ENCODE measurements at places on chromosomes 2 and 18.

- no peak for DNase-seq
Observed at GRCh38 chr2:233915128-233915527, 2.0 kb upstream of the TRPM8 start.

DNA sequence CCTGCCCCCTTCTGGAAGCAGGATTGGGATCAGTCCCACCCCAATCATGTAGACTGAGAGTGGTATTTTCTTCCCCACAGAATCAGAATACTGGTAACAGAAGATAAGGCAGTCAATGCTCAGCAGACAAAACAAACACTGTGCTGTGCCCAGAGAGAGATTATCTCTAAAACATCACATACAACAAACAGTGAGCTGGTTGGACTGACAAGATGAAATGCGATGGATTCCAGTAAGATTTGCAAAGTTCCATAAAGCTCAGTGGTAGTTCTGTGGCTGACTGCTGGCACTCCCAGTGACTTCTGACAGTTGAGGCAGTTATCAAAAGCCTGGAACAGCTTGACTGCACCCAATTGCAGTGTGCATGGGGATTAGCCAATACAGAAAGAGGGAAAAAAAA, 311.5 kb upstream of the MGAT5 start:
- DNase-seq, result no peak

GRCh38 chr18:32297579-32298170, 107.8 kb downstream of the MEP1B start:
- DNase-seq, result no peak

DNA sequence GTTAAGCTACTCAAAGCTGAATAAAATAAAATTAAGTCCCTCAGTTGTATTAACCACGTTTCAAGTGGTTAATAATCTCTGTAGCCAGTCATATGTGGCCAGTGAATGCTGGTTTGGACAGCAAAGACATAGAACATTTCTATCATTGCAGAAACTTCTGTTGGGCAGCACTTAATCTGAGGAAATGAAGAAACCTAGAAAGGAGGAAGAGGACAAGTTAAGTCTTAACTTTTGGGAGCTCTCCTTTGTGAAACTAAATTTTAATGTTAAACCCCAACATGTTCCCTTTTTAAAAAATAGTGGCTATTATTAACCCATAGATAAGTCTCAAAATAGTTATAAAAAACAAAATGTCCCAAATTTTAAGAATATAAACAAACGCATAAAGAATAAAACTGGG, 421.3 kb downstream of the ARHGAP15 start:
- DNase-seq, result no peak

- DNase-seq, result no peak
Observed at GRCh38 chr2:221420245-221420644, 151.9 kb downstream of the EPHA4 start.

GRCh38 chr2:18763338-18763737, 174.0 kb upstream of the NT5C1B start:
- DNase-seq, result no peak

- DNase-seq, result no peak
Observed at GRCh38 chr2:64234785-64235184, 90.6 kb upstream of the PELI1 start.

DNA sequence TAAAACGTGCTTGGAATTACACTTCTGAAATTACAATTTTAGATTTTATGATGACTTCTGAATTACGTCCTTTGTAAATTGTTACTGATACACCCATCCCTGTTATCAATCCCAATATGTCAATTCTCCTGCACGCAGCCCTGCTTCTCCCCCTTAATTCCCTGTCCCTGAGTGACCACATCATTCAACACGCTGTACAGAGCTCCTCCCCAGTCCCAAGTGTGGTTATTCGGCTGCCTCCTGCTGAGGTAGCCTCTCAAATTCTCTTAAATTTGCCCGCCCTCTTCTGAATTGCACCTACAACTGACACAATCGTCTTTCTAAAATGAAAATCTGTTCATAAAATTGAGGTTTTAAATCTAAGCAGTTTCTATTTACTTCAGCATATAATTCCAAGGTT, 10.1 kb downstream of the SERPINB8 start:
- DNase-seq, result no peak

GRCh38 chr18:274313-274712, 6.5 kb upstream of the THOC1 start:
- DNase-seq, result no peak

GRCh38 chr18:13447621-13448334, 229.2 kb downstream of the LDLRAD4 start:
- DNase-seq, result no peak

GRCh38 chr2:240624011-240624949, 1.0 kb upstream of the GPR35 start:
- DNase-seq, result peak; percentile 12

DNA sequence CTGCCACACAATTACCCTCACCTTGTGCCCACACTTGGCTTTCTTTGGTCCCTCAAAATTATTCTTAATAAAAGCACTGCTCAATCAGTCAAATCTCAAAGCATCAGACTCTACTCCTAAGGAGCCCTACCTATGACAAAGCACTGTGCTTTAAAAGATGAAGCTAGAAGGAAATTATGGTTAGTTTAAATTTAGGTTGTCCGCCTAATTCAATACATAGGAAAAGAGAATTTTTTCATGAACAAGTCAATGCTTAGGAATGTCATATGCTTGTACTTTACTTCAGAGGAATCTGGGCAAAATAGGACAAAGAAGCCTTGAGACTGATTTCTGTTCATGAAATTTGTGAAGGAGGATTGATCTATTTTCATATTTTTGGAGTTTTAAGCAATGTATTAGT, 726.4 kb upstream of the CDH2 start:
- no peak for DNase-seq

DNA sequence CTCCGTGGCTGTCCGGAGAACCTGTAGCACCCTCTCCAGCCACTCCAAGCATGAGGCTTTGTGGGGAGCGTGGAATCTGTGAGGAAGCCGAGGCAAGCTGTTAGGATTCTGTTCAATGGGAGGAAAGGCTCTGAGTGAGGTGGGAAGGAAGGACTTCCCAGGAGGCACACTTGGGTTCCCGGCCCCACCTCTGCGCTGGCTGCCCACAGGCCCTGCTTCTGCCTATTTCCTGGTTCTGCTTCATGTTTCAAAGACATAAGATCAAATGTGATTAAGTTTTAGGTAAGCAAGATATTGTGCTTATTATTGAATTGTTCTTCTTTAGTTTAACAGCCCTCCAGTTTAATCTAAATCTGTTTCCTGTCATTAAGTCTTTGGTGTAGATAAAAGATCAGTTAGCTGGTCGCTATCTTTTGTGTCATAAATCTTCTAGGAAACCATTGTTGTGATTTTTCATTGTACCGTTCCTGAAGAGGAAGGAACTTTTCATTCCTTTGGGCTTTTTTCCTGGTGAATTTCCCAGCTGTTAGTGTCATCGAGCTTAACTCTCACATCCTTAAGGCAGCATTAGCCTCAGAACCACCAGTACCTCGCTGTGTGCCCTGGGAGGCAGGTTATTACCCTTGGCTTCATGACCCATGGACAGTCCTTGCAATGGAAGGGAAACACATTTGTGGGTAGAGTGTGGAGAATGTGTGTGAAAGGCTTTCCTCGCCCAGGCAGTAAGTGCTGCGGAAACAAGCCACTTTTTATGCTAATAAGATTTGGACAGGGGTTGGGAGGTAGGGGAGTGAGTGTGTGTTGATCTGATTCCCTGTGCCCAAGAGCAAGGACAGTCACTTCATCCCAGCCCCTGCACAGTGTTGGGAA, 61.9 kb upstream of the ALPP start:
- no peak for DNase-seq

DNA sequence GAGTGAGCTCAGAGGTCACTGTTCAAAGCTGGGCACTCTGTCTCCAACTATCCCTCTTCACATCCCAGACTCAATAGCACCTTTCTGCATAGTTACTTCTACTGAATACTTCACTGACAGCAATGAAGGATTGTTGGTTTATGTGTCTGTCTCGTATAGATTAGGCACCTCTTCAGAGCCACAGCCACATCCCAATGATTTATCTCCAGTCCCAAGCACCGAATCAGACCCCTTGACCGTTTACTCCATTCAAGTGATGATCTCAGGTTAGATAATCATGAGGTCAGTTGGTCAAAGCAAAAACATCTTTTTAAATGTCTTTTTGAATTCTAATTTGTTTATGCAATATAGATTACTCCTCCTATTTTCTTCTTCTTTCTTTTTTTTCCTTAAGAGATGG, 14.7 kb downstream of the NEDD4L start:
- no peak for DNase-seq

GRCh38 chr2:54589340-54590215, 133.5 kb downstream of the SPTBN1 start:
- DNase-seq, result no peak

DNA sequence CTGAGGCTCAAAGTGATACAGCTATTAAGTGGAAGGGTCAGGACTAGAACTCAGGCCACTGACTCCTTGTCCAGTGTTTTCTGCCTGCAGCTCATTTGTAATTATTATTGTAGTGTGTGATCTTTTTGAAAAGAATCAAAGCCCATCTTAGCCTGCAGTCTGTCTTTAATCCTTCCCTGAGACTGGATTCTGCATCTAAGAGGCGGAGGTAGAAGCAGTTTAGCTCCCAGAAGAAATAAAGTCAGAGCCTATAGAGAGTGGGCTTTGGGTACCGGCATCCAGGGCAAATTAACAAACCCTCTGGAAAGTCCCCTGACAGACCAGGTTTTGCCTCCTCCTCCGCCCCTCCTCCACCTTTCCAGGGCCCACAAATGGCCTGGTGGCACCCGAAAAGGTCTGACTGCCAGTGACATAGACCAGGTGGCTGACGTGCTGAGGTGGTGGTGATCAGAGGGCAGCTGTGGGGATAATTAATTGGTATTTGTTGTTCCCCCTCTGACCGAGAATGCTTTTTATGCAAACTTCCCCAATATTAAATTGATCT, 2.2 kb upstream of the RAX start:
- DNase-seq, result no peak

- no peak for DNase-seq
Observed at GRCh38 chr2:218329027-218329825, 27.4 kb upstream of the CATIP start.

DNA sequence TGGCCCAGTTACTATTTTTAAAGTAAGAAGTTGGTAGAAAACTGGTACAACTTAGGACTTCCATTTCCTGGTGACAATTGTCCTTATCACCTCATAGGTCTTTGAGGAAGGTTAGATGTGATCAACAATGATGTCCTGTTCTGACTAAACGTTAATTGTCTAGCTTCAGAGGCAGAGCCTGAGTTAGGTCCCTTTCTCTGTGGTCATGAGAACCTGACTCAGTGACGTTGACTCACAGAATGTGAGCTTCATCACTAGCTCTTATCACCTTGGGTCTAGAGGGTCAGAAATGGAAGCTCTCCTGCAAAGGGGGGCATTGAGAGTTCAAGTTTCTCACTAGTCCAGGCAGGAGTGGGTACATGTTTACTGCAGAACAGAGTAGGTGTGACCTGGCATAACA, 60.6 kb upstream of the ATP8B1 start:
- DNase-seq, result no peak

DNA sequence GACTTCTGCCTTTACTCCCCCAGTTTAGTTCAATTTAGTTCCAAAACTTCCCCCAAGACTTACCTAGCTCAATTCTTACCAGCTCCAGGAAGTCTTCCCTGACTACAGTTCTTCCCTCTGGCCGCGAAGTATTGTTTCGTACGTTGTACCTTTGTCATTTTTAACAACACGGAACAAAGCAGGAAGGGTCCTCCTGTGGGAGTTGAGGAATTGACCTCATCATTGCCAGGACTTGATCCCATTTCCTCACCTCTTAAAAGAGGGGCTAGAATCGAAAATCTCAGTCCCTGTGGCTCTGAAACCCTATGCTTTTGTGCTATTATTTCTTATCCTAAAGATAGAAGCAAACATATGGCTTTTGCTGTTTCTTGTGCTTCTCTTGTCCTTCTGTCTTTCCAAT, 187.1 kb downstream of the MYO3B start:
- no peak for DNase-seq

GRCh38 chr2:120358734-120359465, 13.0 kb downstream of the INHBB start:
- DNase-seq, result no peak

DNA sequence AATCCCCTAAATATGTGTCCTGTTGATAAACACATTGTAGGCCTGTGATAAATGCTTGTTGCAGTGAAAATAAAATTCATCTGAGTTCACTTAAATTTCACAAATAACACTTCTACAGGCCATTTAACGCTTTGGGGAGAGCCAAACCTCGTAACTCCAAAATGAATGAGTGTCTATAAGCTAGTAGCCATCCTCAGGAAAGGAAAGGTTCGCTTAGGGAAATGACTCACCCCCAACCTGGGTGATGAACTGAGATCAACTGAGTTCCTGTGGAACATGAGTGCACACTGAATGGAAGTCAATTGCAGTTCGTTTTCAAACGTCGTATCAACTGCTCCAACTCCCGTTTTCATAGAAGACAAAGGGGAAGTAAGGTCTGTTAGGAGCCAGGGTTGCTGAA, 527.6 kb upstream of the ID2 start:
- no peak for DNase-seq
